ENCODE measurements at places on chromosomes 11 and 22.

DNA sequence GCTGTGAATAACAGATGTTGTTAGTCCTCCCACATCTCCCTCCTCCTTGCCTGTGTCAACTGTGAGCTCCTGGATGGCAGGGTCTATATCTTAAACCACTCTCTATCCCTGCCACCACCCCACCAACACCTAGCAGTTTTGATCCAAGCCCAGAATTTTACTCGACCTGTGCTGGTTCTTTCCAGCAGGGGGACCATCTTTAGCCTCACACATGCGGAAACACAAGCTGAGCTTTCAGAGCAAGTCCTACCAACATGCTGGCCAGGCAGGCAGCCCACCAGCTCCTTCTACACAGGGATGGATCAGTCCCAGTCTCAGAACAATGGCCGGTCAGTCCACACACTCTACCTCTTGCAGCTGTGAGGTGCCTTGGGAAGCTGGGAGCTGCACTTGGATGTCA lies 231.5 kb downstream of the NXPE2 start:
- no peak for DNase-seq

DNA sequence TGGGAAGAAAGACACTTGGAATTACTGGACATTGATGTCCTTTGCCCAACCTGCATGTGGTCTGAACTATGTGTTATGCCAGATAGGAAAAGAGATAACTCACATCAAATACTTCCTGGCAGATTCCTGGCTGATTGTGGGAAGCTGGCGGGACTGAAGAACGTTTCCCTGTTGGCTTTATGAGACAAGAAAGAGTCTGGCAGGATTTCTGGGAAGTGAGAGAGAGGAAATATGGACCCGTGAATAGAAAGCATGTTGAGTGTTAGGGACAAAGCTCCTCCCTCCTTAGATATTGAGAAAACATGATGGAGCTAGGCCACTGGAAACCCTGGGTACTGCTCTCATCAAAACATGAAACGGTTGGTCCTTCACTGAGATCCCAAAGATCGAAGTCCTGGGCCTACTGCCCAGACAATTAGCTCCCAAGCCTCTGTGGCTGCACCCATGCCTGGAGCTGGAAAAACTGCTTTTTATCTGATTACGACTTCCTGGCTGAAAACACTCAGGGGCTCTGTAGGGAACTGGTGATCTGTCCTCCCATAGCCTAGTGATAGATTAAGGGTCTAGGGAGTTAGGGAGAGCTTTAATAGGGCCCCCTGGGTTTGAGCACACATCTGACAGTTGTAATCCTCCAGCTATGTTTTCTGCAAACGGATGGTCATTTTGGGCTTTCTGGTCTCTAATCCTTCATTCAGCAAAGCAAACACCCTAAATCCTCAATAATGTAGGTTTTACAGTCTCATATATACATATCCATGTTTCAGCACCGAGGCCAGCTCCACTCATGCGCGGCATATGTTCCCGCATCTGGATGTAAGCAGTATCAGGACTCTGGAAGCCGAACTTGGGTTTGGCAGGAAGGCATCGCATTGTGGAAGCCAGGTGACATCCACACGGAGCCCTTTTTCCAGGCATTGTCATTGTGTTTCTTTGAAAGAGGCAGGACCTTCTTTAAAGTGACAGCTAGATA lies 6.1 kb upstream of the B3GAT1 start:
- no peak for DNase-seq

- no peak for DNase-seq
Observed at GRCh38 chr11:14094481-14095037, 132.0 kb downstream of the SPON1 start.

DNA sequence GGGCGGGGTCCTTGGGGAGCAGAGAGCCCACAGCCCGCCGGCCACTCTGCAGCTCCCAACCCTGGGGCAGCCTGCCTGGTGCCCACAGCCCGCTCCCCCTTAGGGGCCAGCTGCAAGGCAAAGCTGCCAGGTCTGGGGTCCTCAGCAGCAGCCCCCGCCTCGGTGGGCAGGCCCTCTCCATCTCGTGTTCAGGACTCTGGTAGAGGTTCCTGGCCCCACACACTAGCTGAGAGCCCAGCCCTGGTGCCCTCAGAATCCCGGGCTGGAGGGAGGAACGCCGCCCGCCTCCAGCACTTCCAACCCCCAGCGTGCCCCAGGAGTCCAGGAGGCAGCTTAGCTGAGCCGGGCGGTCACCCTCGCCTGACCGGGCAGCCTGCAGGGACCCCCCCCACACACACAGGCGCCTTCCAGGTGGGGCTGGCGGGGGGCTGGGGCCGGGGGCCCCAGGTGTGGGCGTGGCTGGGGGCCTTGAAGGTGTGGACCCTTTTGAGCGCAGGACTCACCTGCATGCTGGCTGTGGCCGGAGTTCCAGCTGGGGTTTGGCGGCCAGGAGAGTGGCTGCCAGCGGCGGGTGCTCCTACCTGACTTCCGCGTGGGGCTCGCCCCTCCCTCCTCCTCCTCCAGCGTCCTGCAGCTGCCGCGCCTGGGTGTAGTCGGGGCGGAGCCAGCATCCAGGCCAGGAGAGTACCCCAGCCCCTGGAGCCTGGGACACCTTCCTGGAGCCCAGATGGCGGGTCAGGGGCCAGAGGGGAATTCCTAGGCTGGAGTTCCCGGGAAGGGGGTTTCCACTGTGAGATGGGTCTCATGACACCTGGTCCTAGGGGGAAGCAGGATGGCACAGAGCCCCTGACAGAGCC lies at the start of gene ANO9:
TSS of gene ANO9 (minus strand) at position 594 of the 857 bp plus-strand sequence. CDS start at position 509, 85 bp downstream.
- peak; percentile 73 for DNase-seq

DNA sequence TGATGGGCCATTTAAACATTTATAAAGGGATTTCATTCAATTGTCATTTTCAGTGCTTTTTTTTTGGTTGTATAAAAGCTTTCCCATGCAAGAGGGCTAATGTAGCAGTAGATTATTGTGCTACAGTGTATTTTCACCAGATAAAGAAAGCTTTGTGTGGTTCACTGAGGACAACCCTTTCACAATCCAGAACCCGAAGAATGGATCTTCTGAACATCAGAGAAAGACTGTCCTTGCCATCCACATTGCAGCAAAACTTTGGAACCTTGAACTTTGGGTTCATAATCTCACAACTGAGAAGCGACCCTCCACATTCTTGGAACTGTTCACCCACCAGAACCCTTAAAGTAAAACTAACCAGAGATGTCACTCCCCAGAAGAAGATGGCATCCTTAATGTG lies 9.3 kb downstream of the APOBEC3H start:
- no peak for DNase-seq

DNA sequence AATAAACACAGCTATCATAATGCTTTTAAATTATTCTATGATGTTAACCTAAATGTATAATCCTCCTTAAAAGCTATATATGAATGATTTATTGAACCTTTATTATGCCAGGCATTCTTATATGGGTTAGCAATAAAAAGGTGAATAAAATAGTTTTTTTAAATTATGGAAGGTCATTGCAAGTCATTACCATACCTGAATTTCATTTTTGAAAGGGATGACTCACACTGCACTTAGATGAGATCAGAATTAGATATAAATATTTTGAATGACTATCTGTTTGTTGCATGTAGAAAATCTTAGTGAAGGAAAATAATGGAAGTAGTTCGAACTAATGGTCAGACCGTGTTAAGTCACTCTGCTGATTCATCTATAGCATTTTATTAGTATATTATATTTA lies 822.3 kb downstream of the LUZP2 start:
- DNase-seq: no peak

DNA sequence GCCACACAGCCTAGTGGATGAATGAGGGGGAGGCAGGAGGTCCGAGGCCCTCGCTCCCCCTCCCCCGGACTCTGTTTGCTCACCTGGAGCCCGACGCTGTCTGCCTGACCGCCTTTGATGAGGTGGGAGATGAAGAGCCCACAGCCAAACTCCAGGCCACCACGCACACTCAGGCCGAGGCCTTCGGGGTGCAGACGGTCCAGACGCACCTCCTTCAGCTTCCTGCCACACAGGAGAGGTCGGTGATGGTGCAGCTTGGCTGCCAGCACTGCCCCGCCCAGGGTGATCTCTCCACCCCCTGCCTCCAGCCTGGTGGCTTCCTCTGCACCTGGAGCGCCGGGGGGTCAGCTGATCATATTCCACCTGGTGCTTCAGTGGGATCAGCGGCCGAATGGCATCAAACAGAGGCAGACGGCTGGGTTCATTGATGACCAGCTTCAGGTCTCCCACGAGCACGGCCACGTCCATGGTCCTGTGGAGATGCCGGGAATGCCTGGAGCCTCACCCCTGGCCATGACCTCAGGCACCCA lies 13.1 kb downstream of the USH1C start:
- peak; percentile 41 for DNase-seq

GRCh38 chr11:69512136-69512535 lies 30.7 kb downstream of the LINC01488 start:
- DNase-seq: no peak

DNA sequence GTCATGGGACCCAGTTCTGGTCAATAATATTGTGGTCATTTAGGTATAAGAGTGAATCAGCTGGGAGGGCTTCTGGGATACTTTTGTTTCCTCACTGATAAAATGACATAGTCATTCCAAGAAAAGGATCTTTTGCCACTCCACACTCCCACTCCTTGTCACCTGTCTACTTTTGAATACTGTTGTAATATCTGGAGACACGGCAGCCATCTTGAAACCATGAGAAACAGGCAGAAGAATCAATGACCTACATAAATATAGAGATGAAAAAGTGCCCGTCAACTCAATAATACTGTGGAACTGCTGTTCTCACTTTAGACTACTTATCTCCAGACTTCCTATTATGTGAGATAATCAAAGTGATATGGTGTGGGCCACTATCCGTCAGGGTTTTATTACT lies 154.2 kb downstream of the CCDC34 start:
- no peak for DNase-seq

DNA sequence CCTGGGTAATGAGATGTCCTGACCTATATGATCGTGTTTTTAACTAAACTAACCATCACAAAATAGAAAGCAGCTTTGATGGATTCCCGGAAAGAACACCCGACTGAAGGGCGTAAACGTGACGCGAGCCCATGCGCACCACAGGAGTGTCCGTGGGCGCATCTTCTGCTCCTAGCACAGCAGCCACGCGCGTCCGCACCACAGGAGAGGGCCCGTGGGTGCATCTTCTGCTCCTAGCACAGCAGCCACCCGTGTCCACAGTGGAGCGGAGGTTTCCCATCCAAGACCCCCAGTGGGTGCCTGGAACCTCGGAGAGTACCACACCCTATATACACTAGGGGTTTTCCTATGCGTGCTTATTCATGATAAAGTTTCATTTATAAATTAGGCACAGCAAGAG lies 36.1 kb upstream of the NRIP3 start:
- DNase-seq: no peak

- DNase-seq: no peak
Observed at GRCh38 chr11:26028393-26028911, 303.5 kb upstream of the ANO3 start.

DNA sequence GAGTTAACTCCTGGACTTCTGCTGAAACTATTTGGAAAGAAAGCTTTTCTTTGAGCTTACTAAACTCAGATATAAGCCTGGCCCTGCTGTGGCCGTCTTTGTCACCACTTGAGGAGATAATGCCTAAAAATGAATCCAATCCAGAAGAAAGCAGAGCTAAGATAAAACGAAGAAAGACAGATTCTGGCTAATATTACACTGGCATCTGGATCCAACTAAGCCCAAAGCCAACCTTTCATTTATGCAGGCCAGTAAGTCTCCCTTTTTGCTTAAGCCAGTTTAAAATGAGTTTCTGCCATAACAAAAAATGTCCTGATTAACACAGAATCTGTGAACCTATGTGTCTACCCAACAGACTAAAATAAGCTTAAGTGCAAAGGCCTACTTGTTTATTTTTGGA lies 34.5 kb downstream of the PIK3C2A start:
- no peak for DNase-seq

- no peak for DNase-seq
Observed at GRCh38 chr22:50319503-50319951, 7.3 kb downstream of the DENND6B start.

DNA sequence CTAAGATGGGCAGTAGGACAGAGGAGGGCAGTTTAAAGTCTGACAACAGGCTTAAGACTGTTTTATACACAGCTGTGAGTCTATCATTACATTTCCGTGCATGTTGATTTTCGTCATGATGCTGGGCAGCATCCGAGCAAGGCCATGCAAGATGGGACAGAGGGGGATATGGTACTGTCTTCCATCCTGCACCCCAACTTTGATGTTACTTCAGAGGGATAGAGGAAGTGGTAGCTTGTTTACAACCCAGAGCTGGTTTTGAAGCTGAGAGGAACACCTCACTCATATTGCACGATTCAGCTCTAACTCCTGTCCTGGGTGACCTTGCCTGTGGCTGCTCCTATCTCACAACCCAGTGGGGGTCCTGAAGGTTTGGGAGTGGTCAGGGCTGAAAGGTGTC lies 3.0 kb upstream of the SORL1 start:
- DNase-seq: no peak

GRCh38 chr22:27309697-27310096 lies 491.9 kb downstream of the MN1 start:
- DNase-seq: no peak

DNA sequence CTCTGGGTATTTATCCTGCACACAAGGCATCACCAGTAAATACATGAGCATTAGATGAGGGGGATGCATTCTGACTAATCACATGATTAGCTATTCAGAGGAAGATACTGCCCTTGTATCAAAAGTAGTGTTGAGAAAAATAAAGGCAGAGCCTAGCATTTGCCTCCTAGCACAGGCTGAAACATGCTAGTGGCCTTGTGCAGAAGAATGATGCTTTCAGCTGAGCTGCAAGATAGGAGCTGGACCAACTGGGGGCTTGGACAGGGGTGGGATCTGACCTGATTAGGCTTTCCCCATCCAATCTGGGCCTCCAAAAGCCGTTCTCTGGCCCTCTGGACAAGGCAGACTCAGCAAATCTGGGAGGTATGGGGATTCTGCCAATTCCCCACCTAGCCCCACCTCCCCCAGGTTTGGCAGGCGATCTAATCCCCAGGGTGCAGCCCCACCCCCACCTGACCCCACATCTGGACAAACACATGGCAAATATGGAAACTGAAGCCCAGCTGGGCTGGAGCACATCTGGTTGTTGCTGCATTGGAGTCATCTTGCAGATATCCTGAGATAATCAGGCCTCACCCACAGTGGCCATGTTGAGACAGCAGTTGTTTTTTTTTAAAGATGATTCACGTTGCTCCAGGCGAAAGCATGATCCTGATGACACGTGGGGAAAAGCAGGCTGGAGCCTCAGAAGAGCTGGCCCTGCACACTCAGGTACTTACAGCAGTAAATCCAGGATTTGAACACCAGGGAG lies 4.4 kb upstream of the MISFA start:
- no peak for DNase-seq

DNA sequence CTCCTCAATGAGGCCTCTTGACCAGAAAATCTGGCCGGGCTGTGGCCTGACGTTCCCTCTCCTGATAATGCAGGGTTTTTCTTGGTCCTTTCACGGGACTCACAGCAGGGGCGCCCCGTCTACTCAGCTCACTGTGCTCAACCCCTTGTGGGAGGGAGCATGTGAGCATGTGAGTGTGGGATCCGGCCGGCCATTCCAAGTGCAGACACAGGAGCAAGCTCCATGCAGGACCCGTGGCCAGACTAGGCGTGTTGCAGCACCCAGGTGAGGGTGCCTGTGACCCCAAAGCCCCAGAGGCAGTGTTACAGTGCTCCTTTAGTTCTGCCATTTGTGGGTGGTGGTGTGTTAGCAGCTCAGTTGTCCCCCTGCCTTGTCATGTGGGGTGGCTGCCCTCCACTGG lies 18.0 kb downstream of the DHCR7 start:
- DNase-seq: no peak

- no peak for DNase-seq
Observed at GRCh38 chr22:50260801-50261614, 475 bp downstream of the MAPK12 start.

- DNase-seq: no peak
Observed at GRCh38 chr11:62931499-62932278, 10.5 kb upstream of the CHRM1 start.

Data from NCI-H526 treated with DMSO at 0.1 percent for 48 hours (cell line).